Stimulated activated CD8-positive, alpha-beta memory T cell treated with anti-CD3 and anti-CD28 coated beads, Interleukin-15, amount 100 ng/mL, for 4 hours (primary cell): ENCODE measurements at places on chromosomes 3 and 15.

DNA sequence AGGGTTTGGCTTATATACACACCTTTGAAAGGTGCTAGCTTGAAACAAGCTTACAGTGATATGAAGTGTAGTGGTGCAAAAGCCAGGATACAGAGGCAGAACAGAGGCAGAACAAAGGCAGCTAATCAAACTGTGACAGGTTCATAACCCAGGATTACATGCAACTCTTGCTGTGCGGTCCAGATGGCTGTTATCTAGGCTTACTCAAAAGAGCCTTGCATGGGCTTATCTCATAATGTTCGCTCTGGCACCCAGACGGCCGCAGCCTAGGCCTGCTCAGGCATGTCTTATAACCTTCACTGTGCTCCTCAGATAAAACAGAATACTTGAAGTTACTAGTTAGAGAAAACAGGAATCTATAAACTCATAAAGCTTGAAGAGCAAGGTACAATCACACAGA, 22.8 kb upstream of the NOX5 start:
- DNase-seq, result no peak

DNA sequence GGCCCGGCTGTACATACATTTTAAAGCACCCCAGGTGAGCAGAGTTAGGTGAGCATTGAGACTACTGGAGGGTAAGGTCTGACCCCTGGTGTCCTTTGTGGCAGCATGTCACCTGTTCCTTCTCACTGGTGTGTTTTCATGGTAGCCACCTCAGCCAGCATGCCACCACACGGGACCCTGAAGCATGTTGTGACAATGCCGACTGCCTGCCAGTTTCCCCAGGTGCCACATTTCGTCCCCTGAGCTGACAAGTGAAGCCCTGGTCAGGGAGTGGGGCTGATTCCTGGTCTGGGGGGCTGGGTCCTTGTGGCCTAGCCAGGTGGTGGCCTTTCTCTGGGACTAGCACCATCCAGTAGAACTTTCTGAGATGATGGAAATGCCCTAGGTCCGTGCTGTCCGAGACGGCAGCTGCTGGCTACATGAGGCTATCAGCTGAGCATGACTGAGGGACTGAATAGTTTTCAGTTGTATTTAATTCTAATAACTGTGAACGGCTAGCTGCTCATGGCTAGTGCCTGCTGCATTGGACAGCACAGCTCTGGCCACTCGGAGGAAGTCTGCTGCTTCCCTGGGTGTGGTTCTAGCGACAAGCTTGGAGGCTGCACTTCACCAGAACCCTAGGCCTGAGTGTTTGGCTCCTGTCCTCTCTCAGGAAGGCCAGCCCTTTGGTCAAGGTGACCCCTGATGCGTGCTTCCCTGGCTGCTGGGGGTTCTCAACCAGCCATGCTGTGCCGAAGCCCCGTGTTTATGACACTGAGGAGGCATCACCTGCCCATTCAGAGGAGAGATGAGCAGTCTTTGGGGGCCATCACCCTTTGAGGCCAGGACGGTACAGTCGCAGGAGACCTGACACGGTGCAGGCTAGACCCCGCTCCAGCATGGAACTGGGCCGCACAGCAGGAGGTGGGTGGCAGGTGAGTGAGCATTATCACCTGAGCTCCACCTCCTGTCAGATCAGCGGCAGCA, 3.9 kb downstream of the C3orf22 start:
- no peak for DNase-seq

DNA sequence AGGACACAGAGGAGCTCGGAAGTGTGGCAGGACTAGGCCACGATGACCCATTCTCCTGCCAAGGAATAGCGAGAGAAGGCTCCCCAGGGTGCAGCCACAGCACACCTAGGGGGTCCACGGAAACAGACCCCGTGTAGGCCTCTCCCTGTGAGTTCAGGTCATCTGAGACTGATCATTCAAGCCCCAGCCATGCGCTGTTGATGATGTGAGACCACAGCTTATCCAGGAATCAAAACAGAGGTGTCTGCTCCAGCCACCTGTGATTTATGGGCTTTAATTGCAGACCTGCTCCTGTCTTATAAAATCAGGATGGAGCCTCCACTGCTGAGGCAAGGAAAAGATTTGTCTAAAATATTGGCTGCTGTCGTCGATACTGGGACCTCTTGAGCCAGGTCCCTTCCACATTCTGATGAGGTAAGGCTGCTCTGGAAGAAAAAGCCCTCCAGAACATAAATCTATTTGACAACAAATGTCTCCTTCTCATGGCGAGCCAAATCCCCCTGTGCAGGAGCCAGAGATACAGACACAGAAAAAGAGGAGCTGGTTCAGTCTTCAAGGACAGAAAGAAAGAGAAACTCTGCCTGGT, 186.7 kb downstream of the TJP1 start:
- no peak for DNase-seq

GRCh38 chr3:195812366-195812765, 637 bp upstream of the MUC4 start:
- DNase-seq, result no peak

GRCh38 chr15:51625236-51625635, 2.7 kb upstream of the DMXL2 start:
- DNase-seq, result no peak

DNA sequence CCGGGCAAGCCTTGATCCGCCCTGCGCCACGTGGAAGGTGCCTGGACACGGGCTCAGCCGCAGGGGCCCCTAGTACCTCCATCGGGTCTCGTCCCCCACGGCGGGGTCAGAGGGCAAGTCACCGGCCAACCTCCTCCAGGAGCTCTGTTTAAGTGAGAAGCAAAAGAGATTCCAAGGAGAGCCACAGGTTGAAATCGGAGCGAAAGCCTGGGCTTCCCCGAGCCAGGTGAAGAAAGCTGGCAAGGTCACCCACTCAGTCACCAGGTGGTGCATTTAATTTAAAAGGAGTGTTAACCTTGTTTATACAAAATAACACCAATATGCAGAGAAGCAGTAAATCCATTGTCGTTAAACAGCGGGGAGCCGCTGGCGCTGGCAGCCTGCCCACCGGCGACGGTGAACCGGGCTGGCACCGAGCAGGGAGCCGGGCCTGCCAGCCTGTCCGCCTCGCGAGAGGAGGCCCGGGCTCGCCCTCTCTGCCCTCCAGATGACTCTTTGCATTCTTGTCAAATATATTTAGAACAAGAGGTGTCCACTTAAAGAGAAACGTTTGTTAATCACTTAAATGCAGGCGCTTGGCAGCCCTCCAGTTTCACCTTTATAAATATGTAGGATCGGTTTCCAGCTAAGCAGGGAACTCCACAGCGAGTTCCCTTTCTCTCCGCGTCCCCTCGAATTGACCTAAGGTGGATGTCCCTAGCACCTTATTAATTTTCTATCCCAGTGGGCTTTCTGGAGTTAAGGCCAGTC, 277.3 kb upstream of the NR2F2 start:
- DNase-seq, result no peak
